ENCODE measurements at places on chromosomes 12 and 14.

DNA sequence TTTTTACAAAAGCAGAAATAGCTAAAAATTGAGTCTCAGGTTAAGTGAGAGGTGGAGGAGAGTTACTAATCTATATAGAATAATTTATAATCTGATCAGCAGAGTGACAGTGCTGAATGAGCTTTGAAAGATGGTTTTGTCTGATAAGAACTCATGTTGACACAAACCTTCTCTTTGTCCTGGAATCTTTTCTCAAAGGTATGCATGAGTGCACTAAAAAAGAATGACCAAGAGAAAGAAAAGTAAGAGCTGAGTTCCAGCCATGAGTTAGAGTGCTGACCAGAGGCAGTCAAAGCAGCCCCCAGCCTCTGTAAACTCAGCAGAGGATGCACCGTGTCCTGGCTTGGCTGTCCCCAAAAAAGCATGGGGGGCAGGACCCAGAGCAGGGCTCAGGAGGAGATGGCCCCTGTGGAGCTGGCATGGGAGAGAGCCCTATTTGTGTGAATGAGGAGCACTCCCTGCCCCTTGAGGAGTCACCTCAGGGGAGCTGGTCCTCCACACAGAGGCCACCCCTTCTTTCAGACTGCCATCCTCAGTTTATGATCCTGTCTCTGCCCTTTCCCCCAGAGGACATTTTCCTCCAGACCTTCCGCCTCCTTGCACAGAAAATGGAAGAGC, 129.8 kb downstream of the SEC23A start:
- no peak for DNase-seq

DNA sequence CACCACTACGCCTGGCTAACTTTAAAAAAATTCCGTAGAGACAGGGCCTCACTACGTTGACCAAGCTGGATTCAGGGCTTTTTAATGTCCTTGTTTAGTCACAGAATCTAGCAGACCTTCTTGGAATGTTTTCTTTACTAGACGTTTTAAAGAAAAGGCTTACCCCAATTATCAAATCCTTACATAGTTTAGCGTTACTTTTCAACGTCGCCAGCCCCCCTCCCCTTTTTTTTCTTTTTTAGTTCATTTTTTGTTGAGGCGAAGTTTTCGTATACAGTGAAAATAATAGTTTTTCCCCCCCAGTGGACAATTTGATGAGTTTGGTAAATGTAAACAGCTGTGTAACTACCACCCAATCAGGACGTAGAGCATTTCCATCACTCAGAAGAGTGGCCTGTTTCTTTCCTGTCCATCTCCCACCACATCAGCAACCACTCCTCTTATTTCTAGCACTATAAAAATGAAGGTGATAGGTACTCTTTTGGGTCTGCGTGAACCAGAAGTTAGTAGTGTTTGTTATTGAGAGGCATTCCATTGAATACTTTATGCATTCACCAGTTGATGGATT, 753 bp upstream of the DLGAP5 start:
- DNase-seq, result no peak

- no peak for DNase-seq
Measured at GRCh38 chr14:64554556-64554955, 4.8 kb downstream of the PPP1R36 start.

DNA sequence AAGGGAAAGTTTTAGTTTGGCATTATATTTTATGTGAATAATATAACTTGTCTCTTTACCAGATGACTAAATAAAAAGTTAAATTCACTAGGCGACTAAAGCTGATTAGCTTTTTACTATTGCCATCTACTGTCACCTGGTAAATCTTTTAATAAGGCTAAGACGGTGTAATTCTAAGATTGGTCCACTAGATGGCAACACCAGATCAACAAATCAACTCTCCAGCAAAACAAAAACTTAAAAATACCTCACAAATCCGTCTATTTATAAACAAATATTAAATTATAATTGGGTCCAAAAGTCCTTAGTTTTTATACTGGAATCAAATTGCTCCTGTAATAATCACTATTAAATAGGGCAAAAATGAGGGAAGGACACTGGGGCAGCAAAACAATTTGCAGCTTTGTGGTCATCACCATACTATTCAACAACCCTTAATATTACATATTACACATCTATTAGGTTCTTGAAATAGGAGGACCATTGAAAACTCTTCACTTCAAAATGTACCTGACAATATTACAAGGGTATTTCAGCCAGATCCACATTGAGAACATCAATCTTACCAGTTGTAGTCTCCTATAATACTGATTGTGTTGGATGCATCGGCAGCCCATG, 47.9 kb downstream of the GALC start:
- peak; percentile 52 for DNase-seq

GRCh38 chr12:133202493-133203343, 21.4 kb downstream of the ZNF268 start:
- no peak for DNase-seq

DNA sequence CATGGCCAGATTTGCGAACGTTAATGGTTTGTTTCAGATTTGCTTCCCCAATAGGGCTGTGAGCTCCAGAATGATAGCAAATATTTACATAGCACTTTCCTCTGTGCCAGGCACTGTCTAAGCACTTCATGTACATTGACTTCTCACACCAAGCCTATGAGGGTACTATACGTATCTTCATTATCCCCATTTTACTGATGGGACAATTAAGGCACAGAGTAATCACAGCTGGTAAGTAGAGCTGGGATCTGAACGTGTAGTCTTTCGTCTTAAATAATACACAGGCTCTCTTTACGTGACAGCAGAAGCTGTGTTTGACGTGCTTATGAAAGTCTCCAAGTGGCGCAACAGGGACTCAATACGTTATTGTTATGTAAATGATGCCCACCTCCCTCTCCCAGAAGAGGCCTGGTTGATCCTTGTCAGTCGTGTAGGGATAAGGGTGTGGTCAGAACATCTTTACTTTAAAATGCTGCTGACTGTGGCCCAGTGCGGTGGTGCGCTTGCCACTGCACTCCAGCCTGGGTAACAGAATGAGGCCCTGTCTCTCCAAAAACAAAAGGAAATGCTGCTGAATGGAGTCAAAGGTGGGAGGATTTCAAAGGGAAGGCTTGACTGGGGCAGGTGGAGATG, 66.3 kb upstream of the TCL1B start:
- no peak for DNase-seq

DNA sequence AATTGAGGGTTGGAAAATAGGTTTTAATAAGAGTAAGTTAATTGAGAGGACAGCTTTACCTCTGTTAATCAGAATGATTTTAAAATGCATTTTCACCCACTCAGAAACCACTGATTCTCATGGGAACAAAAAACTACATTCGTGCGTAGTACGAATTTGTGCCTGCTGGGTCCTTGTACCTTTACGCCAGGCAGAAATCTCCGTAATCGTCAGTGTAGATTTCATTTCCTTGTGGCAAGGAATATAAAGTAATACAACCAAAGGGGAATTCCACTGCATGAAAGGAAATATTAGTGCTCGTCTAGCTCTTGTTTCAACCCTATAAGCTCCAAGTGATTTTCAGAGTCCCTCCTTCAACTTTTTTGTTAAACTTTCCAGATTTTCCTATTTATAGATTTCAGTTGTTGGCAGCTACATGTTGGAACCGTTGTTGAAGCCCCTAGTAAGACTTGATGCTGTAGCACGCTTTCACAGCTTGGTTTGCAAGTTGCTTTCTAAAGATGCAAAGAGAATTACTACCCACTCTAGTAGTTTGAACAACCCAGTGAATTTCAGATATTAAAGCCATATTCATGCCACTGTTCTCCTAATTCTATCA, 90.6 kb downstream of the ETV6 start:
- no peak for DNase-seq

GRCh38 chr14:68793734-68794129, 865 bp upstream of the ZFP36L1 start:
- no peak for DNase-seq

DNA sequence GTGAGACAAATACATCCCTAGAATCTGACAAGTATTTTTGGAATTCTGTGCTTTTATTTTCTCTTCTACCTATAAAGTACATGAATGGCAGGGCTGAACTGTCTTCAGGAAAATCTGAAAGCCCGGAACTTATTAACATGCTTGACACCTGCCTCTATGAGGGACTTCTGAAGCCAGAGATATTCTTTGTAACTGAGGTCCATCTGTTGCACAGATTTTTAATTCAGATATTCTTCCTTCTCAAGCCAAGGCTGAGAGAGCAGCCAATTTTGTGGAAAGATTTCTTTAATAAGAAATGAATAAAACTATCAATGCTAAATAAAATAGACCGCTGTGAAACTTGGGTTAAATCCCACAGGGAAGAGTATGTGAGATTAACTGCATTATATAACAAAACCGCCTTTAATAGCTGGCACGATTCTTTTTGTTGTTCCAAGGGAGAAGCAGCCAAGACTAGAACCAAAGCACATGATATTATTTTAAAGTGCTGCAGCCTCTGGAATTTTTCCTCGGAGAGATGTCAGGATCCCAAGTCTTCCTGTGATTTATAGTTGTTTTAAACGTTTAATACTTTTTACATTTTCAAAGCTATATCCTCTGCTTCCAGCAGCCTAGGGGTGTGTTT, 148.9 kb downstream of the CRADD start:
- no peak for DNase-seq

GRCh38 chr12:50746431-50746830, 17.5 kb upstream of the ATF1 start:
- no peak for DNase-seq

- DNase-seq, result no peak
Measured at GRCh38 chr14:21631084-21631483, 3.7 kb downstream of the OR10G2 start.

DNA sequence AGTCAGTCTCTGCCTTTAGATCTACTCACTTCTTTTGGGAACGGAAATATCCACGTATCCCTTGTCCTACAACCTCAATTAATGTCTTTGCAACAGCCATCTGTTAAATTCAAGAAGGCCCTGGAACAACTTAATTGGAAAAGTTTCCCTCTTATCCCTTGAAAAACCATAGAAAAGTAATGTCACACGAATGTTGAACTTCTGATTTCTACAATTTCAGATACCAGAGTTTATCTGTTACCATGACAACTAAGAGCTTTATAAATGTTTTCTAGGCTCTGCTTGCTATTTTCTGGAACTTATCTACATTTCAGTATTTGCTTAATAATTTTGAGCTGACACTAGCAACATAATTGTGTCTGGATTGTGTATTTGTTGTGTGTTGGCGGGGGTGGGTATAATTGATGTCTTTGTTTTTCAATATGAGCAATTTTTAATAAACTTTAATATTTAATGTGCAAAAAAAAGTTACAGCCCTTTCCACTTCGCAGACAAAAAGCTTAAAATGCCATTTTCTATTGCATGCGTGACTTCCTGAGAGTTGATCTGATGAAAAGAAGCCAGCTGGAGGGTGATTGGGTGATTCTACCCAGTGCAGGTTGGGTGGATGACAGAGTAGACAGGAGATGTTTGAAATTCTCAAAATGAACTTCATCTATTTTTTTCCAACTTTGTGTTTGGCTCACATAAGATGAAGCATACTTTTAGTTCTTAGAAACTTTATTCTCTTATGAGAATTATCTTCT, 11.8 kb upstream of the EDDM3A start:
- no peak for DNase-seq

DNA sequence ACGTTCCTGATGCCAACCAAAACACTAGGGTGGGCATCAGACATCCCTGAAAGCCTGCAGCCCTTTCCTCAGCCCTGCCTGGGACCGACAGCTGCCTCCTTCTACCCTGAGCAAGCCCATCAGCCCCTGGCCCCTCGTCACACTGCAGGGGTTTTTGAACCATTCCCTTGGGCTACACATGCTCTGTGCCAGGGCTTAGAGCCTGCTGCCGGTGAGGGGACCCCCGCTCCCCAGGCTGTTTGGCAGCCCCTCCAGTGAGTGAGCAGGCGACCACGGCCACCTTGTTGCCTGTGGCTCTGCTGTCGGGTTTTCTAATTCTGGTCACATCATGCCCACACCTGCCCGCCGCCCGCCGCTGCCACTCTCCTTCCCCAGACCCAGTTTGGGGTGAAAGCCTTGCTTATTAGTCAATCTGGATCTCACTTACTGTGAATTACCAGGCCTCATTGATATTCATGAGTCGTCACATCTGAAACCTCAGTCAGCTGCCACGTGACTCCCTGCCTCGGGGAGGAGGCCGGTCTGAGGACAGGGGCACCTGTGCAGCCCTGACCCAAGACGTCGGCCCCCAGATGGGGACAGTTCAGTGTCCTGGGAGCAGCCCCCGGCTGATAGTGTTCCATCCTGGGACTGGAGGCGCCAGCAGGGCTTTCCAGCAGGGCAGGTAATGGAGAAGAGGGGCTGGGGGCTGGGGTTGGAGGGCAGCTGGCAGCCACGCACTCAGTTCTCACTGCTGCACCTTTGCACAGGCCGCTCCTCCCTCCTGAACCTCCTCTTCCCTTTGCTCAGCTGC, 163.0 kb downstream of the RBM19 start:
- no peak for DNase-seq

- no peak for DNase-seq
Measured at GRCh38 chr12:89618113-89618862, 90.3 kb downstream of the ATP2B1 start.

- no peak for DNase-seq
Measured at GRCh38 chr14:66443785-66444184, 42.4 kb upstream of the CCDC196 start.

GRCh38 chr12:14576896-14577295, 9.2 kb upstream of the PLBD1 start:
- DNase-seq, result no peak

DNA sequence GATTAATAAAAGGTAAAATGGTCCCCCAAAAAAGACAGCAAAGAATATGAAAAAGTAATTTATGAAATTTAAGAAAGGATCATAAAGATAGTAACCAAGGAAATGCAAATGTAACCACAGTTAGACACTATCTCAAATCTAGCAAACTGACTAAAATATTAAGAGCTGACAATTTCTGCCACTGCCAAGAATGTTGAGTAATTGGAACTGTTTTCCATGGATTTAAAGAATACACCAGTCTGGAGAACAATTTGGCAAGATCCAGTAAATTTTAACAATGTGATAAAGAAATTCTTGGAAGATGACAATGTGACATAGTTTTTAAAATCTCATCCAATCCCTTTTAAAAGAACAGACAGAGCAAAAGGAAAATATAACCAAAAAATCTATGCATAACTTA, 798.0 kb upstream of the MGAT4C start:
- no peak for DNase-seq

- no peak for DNase-seq
Measured at GRCh38 chr12:82745063-82745674, 58.5 kb downstream of the TMTC2 start.

DNA sequence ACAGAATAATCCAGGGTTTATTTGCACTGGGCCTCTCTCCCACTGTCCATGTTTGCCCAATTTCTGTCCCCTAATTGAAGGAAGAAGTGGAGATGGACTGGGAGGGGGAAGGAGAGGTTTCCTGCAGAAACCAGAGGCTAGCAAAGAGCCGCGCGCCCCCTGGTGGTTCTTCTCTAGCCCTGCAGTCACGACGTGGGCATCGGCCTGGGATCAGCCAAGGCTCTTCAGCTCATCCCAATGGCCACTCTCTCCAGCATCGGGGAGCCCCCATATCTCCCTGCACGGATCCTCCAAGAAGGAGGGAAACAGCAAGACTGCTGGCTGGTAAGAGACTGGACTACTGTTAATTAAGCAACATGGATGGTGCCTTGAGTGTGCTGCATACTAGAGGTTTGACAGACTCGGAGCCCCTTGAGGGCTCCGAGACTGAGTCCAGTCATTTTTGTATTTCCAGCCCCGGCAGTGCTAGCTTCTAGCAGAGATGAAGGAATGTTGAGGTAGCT, 18.7 kb downstream of the ZBTB39 start:
- peak; percentile 60 for DNase-seq

GRCh38 chr12:87074781-87075180, 818.6 kb upstream of the MGAT4C start:
- no peak for DNase-seq

GRCh38 chr14:100907240-100907639, 3.7 kb upstream of the RTL1 start:
- DNase-seq, result no peak

GRCh38 chr14:85336817-85337216, 193.1 kb upstream of the FLRT2 start:
- DNase-seq, result no peak
